ENCODE measurements at places on chromosomes 16 and 17.

GRCh38 chr17:27520491-27521185 lies 64.4 kb downstream of the KSR1 start:
- no peak for DNase-seq

DNA sequence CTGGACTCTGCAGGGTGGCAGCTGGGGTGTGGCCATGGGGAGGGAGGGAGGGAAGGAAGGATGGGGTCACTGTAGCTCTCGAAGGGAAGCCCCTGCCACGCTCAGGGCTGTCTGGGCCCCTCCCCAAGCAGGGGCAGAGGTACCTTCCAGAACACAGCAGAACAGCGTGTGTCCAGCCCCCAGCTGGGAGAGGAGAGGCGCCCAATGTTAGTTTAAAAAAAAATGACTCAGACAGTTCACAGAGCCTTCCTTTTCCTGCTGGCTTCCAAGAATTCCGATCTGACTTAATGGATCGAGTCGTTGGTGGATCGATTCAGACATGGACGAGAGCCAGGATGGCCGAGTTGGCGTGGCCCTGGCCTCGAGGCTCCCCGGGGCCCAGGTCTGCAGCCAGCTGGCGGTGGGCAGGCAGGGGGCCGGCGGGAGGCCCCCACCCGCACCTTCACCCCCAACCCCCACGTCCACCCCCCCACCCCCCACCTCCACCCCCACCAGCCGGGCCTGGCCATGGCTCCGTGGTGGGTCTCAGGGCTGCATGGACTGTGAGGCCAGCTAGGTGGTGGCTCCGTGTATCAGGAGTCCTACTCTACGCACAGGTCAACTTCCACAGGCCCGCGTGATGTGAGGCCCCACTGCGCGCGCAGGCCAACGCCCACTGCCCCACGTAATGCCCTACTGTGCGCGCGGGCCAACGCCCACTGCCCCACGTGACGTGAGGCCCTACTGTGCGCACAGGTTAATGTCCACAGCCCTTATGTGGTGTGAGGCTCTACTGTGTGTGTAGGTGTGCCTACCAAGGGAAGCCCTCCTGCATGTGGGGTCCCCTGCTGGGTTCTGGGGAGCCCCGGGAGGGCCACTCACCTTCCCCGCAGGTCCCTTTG lies 21.8 kb downstream of the CACNA1H start:
- no peak for DNase-seq

DNA sequence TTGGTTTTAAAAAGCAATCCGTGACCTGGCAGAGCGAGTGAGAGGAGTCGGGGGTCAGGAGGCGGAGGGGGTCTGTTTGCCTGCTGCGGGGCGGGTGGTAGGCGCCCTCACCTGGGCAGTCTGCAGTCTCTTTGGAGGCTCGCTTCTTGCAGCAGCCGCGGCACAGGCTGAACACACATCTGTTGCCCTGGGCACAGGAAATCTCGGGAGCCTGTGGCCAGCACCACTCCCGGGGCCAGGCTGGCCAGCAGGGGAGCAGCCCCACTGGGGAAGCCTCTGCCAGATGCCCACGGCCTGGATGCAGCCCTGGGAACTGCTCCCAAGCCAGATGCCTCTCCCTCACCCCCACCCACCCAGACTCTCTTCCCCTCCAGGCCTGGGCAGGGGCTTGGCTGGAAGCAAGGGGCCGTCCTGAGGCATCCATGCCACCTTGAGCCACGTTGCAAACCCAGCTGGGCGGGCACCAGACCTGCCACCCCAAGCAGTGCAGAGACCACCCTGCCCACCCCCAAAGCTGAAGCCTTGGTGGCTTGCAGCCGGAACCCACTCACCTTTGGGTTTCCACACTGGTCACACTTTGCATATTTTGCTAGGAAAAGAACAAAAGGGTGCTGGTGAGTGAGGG lies 6.6 kb downstream of the GPS1 start:
- no peak for DNase-seq

DNA sequence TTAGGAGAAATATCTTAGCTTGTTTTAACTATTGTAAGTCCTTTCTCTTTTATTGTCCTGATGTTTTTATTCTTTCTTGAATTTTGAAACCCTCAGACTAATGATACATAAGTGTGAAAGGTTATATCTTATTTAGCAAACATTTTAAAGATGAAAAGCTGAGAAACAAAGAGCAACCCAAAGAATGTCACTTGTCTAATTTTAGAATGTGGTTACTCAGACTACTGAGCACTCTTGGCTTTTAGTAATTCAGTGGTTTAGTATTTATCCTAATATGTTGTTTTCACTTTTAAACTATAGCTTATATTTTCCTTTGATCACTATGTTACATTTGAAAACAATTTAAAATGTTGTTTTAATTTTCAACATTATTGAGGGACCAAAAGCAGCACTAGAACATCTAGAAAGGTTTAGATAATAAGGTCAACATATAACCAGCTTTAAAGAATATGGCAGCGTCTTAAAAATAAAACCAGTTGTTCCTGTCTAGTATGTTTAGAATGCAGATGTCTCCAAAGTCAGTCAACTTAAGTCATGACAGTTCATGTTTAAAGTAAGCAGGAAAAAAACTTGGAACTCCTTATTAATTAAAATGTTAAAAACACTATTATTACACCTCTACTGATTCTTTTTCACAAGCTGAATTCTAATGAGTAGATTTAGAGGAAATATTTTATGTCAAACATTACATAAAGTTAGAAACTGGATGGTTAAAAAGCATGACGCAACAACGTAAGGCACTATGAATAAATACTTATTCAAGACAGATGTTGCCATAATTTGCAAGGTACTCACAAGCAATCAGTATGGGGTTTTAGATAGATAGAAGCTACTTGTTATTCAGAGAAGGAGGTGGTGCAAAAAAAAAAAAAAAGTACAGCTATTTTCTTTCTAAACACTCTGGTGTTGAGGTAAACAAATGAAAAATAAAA lies 2.4 kb downstream of the MBTD1 start:
- no peak for DNase-seq

DNA sequence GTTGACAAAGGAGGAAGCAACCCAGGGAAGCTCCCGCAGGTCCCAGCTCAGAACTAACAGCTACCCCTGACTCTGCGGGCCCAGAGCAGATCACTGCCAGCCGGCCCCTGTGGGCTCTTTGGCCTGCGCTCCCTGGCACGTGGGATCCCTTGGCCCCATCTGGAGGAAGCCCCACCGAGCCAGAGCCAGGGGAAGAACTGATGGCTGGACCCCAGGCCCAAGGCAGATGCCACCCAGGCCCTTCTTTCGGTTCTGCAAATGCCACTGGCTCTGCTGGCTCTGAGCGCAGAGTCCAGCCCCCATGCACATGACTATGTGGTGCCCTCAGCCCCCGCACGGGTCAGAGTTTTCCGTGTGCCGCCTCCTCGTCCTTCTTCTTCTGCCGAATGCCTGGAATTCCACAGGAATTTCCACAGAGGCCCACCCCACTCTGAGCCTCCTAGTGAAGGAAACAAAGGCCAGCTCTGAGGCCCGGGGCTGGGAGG lies 35.8 kb upstream of the SNN start:
- DNase-seq: no peak

DNA sequence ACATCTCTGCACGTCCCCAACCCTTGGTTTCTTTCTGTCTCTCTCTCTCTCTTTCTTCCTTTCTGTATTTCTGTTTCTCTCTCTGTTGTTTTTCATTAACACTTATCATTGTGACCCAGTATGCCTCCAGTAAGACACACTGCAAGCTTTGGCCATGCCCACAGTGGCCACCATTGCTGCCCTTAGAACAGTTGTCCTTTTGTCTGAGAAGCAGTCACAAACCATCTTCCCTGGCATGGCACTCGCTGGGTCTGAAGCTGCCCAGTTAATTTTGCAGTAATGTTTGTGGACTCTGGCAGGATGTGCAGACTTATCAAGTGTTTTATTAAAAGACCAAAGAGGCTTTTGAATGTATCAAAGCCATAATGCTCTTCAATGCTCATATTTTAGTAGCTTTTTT lies 146.9 kb downstream of the MSI2 start:
- DNase-seq: no peak
